ENCODE measurements at places on chromosomes 16 and 17.

- peak; percentile 14 for DNase-seq
These were observed 110.8 kb downstream of the C16orf78 start for GRCh38 chr16:49484451-49484849.

GRCh38 chr17:10612957-10613744 lies 44.0 kb downstream of the MYH3 start:
- no peak for DNase-seq

DNA sequence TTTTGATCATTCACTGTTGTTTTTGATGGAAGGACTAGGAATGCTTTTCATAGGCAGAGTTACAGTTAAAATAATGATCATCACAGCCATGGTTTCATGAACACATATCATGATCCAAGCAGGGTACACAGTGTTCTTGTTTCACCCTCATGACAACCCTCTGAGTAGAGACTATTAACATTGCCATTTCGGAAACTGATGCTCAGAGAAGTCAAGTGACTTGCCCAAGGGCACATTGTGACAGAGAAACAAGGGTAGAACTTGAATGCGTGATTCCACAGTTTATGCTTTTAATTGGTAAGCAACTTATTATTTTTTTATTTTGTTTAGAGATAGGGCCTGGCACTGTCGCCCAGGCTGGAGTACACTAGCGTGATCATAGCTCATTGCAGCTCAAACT lies 202.3 kb downstream of the KATNIP start:
- no peak for DNase-seq

GRCh38 chr17:39800540-39800939 lies 62.8 kb downstream of the GRB7 start:
- no peak for DNase-seq

DNA sequence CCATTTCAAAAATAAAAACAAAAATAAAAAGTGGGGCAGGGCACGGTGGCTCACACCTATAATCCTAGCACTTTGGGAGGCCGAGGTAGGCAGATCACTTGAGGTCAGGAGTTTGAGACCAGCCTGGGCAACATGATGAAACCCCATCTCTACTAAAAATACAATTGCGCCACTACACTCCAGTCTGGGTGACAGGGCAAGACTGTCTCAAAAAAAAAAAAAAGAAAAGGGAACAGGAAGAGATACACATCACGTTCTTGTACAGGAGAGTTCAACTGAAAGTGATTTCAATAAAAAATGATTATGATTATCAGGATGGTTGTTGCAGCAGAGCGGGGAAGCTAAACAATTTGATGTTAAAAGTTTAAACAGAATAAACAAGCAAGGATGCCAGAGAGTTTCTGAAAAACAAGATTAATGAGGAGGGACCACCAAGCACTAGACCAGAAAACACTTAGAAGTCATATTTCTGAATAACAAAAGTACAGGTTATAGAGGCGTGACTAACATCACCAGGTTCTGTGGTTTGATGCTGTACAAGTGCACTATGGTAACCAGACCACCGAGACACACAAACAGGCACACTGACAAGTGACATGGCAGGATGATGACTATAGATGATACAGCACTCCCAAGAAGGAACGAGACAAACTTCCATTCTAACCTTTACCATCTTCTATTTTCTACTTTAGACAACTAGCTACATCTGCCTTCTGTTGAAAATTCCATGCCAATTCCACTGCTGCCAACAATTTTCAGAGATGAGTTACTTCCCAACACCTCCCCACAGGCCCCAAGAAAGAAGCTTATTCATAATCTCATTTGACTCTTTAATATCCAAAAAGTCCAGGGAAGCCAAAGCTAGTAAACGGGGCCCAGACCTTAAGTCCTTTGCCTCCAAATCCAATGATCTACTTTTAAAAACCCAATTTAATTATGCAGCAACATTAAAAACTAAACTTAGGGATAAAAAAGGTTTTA lies 11.8 kb downstream of the DNAJA2 start:
- DNase-seq, result no peak

GRCh38 chr16:82242201-82242600 lies 72.2 kb upstream of the MPHOSPH6 start:
- DNase-seq, result no peak
